ENCODE measurements at places on chromosomes 7 and 10.

DNA sequence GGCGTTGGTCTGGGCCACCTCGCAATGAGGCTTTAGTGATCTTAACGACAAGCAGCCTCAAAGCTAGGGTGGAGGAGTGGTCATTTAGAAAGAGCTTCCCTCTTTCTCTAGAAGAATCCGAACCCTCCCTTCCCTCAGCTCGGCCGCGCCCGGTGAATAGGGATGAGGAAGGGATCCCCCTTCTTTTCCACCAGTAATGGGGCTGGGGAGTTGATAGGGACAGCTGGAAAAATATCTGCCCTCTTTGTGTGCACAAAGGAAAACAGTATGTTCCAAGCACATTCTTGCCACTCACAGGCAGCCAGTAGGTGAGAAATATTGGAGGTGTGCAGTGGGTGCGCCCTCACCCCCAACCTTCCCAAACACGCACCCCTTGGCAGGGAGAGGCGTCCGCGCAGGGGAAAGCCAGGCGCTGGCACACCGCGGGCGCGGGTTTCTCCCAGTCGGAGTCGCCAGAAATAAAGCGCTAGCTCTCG is 6.5 kb downstream of the DLX5 start:
- no peak for DNase-seq

GRCh38 chr7:12358694-12359093 is 45.0 kb downstream of the VWDE start:
- DNase-seq = no peak

DNA sequence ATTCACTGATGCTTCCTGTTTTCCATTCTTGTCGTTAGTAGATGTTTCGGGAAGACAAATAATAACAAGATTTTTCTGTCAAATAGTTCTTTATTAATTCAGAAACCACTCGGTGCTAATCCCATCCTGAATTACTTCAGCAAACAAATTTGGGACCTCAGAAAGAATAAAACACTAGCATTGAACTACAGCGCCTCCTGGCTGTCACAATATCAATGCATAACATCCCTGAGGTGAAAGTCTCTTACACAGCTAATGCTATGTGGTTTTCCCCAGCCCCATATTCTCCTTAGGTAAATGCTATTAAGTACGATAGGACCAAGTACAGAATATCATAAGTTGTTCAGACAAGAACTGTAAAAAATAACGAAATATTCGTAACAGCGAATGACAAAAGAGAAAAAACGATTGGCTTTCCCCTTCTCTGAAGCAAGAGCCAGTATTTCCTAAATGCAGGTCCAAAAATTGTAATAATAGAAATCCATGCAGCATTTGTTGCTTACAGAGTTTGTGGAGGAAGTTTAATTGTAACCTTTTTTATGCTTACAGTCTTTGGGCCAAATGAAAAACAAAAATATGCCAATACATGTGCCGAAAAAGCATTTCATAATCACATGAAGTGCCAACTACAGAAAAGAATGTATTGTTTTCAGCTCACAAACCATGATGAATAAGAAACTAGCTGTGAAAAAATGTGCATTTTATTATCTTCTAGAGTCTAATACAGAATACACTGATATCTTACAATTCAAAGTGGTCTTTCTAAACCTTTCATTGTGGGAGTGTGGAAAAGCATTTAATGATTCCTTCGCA is 47.3 kb downstream of the MYPN start:
- no peak for DNase-seq

DNA sequence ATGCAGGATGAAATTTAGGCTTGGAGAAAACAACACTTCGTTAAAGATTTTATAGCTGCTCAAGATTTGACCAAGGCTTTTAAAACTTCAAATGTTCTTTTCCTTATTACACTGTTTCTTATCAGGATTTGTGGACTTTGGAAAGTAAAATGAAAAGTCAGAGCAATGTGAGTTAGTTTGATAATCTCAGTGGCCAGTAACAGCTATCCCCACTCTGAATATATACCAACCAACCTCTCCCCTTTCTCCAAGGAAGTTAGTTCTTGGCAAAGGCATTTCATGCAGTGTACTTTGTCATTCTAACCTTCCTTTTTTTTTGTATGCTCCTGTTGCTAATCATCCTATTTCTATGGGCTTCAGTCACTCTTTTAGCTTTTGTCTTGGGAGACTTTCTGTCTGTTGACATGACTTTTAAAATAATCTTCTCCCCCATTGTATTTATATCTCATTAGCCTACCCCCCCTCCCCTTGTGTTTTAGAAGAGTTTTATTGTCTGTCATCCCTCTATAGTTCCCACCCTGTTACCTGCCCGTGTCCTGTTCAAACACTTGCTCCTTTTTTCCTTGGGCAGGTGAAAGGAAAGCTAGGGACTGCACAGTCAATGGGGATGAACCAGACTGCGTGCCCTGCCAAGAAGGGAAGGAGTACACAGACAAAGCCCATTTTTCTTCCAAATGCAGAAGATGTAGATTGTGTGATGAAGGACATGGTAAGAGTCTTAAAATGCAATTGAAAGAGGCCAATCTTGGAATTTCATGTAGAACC is 16.7 kb downstream of the FAS start:
- DNase-seq = no peak

DNA sequence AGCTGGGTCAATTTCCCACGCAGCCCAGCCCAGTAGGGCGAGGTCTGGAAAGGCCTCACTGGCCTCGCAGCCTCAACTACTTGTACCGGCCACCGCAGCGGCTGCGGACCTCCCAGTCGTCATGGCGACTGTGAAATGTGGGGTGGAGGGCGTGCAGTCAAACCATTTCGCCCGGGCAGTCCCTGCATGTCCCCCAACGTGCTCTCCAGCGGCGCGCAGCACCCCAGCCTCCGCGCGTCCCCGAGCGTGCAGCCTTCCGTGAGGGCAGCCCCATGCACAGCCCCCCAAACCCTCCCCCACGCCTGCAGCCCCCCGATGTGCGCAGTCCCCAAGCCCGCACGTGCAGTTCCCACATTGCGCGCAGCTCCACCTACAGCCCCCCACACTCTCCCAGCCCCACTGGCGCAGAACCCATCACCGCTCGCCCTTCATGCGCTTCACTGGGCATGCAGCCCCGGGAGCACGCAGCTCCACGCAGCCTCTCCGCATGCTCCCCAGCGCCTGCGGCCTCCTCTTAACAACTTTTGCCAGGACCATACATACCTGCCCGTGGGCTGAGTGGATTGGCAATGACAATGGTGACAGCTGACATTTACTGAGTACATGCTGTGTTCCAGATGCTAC is 34.5 kb upstream of the SFTPD start:
- DNase-seq = no peak

DNA sequence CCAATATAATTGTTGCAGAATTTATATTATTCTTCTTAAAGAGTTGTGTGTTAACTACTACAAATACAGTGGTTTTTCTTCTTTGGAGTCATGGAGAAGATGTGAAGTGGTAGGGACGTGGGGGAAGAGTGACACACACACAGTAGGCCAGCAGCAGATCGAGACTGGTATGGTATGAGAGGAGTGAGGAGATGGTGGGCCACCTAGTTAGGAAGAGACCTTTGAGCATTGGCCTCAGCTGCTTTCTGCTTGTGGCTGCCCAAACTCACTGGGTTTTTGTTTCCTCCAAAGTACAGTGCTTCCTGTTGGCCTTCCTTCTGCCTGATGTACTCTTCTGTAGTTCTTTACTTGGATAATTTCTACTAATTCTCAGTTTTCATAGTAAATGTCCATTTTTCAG is 14.6 kb downstream of the VCL start:
- DNase-seq = no peak

All from amygdala (tissue), 56 donors.